ENCODE measurements at places on chromosomes 13 and 19. TPM values are rescaled to one million over a fixed set of nuclear protein-coding genes. Genes with fewer than 3 reads are reported as not detected.

DNA sequence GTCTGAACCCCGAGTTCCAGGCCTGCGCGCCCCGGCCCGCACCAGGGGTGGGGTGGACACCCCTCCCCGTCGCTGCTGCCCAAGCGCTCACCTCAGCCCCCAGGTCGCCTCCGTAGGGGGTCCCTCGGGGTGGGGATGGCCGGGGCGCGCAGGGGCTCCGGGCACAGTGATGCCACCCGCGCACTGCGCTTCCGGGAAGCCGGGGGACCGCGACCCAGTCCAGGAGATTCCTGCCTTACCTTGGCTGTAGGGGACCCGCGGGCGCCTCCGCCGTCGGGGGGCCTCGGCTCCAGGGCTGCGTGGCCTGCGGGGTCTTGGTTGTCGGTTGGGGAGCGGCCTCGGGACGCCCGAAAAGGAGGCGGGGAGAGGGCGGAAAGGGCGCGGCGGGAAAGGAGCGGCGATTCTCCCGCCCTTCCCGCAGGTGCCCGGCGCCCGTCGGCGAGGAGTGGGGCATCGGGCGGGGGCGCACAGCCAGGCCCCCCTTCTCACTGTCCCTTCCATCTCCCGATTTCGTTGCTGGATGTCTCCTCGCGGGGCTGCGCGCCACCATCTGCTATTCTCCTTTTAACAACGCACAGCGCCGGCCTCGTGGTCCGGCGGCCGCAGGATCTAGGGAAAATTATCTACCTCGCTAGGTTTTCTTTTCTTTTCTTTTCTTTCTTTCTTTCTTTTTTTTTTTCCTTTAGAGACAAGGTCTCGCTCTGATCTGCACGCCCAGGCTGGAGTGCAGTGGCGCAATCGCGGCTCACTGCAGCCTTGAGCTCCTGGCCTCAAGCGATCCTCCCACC is at the start of gene KEAP1:
TSS of gene KEAP1 (minus strand) at position 355 of the 788 bp plus-strand sequence. CDS start 3,323 bp downstream, outside the sequence.
- no peaks in the 10 kb centered on the region for H3K36me3 ChIP-seq
- peak within 1 kb of the TSS; percentile 91 for H3K4me3 ChIP-seq
- peaks cover 7% of the 10 kb centered on the region for H3K4me1 ChIP-seq
- no peaks in the 10 kb centered on the region for H3K27me3 ChIP-seq
- DNase-seq, result no peak
- H3K27ac ChIP-seq, result peak within 1 kb of the TSS; percentile 98

ZNF43 gene
- 11.8 TPM for total RNA-seq

GRCh38 chr13:95784161-95784899 is 107.4 kb downstream of the DNAJC3 start:
- H3K4me1 ChIP-seq, result peaks cover 17% of the 10 kb centered on the region
- H3K27me3 ChIP-seq, result no peaks in the 10 kb centered on the region
- peak overlapping the region; percentile 78 for H3K27ac ChIP-seq

DNA sequence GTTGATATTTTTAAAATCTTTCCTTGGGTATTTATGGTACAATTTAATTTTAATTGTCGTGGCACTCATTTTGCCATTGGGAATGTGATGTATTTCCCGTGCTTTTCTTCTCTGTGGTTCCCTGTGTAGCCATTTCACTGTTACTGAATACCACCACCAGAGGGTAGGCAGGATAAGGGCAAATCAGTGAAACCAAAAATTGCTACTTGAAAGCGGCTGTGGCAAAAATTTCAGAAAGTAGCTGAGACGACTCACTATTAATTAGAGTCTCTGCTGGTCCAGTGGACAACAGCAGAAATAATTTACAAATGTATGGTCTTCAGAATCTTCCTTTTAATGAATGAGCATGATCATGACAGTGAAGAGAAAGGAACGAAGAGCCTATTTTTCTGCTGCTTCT is 34.4 kb upstream of the MIR17HG start:
- H3K36me3 ChIP-seq, result no peaks in the 10 kb centered on the region
- no peak overlapping the region for H3K27ac ChIP-seq
- DNase-seq, result no peak
- H3K27me3 ChIP-seq, result no peaks in the 10 kb centered on the region

- no peak overlapping the region for H3K4me3 ChIP-seq
- no peak for DNase-seq
- no peak overlapping the region for H3K27ac ChIP-seq
- H3K36me3 ChIP-seq, result no peaks in the 10 kb centered on the region
- H3K27me3 ChIP-seq, result peaks cover 10% of the 10 kb centered on the region
Observed at GRCh38 chr19:4288091-4288777, 9.2 kb downstream of the SHD start.

GRCh38 chr13:112851107-112852038 is 117.6 kb upstream of the MCF2L start:
- peaks cover 3% of the 10 kb centered on the region for H3K4me1 ChIP-seq
- H3K27ac ChIP-seq, result no peak overlapping the region
- no peaks in the 10 kb centered on the region for H3K36me3 ChIP-seq
- DNase-seq, result no peak
- H3K27me3 ChIP-seq, result no peaks in the 10 kb centered on the region

DNA sequence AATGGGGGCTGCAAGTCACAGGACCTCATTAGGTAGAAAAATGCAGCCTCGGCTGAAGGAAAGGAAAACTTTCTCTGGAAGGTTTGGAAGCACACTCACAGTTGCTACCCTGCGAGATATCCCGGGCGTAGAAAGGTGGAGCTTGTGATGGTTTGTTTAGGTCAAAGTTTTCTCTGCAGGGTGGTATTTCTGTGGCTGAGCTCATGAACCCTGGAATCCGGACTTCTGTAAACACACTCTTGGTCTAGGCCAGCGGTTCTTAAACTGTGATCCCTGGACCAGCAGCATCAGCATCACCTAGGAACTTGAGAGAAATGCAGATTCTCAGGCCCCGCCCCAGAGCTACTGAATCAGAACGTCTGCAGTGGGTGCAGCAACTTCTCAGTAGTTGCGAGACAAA is 3.3 kb upstream of the SLC15A1 start:
- H3K27me3 ChIP-seq, result peaks cover 18% of the 10 kb centered on the region
- no peak overlapping the region for H3K27ac ChIP-seq
- no peak overlapping the region for H3K4me3 ChIP-seq
- no peaks in the 10 kb centered on the region for H3K36me3 ChIP-seq

GPC6 gene
- total RNA-seq, result 81.8 TPM

DNA sequence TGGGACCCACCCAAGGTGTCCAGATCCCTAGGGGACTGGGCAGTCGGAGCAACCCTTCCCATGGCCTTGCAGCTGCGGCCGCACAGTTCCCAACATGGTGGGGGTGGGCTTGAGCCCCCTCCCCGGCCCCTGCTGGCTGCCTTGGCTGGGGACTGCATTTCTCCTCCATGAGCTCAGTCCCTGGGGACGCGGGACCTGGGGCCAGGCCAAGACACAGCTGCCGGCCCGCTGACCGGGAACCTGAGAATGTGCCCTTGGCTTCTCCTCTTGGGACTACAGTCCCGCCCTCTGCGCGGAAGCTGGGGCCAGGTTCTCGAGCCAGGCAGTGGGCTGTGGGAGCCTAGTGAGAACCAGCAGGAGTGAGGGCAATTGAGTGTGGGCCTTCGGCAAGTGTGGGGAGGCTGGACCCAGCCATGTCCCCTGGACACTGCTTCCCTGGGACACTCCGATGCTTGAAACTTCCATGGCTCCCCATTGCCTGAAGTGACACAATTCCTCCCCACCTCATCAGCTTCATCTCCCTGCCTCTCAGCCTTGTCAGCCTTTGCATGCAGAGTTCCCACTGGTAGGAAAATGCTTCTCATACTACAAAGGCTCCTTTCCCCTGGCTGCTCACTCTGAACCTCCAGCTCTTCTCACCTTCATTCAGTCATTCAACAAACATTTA is 13.1 kb upstream of the NOTCH3 start:
- no peak overlapping the region for H3K4me3 ChIP-seq
- no peak overlapping the region for H3K27ac ChIP-seq
- no peak for DNase-seq

ZNF835 gene
- not detected for total RNA-seq

IGFL3 gene
- total RNA-seq, result 93.5 TPM

DNA sequence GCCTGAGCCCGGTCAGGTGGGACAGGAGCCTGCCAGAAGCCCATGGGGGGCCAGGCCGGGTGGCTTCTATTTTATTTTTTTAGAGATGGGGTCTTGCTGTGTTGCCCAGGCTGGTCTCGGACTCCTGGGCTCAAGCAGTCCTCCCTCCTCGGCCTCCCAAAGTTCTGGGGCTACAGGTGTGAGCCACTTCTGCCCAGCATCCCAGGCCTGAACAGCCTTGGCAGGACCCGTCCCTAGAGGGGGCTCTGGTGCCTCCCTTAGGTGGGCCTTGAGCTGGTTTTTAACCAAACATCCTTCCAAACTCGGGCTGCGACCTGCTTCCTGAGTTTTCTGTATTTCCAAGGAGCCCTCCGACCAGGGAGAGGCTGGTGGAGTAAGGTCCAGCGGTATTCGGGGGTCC is 10.5 kb downstream of the COMP start:
- no peak overlapping the region for H3K27ac ChIP-seq
- H3K27me3 ChIP-seq, result peaks cover 10% of the 10 kb centered on the region
- H3K4me1 ChIP-seq, result peaks cover 15% of the 10 kb centered on the region
- no peaks in the 10 kb centered on the region for H3K36me3 ChIP-seq
- DNase-seq, result no peak

RHPN2 gene
- 11.4 TPM for total RNA-seq

GRCh38 chr19:1828279-1829238 is 16.5 kb upstream of the ATP8B3 start:
- H3K27me3 ChIP-seq, result no peaks in the 10 kb centered on the region
- peaks cover 2% of the 10 kb centered on the region for H3K4me1 ChIP-seq
- no peak for DNase-seq
- no peak overlapping the region for H3K4me3 ChIP-seq
- no peak overlapping the region for H3K27ac ChIP-seq

PINLYP gene
- 0.96 TPM for total RNA-seq

GRCh38 chr19:17021328-17021727 is 5.3 kb downstream of the CPAMD8 start:
- no peak for DNase-seq
- H3K27me3 ChIP-seq, result peaks cover 18% of the 10 kb centered on the region
- no peaks in the 10 kb centered on the region for H3K4me1 ChIP-seq
- no peaks in the 10 kb centered on the region for H3K36me3 ChIP-seq
- no peak overlapping the region for H3K4me3 ChIP-seq

C1QTNF9B gene
- total RNA-seq, result not detected

SIGLEC12 gene
- total RNA-seq, result not detected

DNA sequence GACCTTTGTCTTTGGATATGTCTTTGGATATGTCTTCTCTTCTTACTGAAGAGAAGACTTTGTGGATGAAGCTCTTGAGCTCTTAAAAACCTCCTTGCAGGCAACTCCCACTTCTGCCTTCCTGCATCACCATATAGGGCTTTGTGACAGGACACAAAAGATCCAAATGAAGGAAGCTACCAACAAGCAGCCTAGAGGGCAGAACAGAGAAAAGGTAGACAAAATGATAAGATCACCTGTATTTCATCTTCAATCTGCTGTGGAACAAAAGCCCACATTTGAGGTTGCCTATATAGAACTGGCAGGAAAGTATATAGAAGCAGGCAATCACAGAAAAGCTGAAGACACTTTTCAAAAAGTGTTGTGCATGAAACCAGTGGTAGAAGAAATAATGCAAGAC is 42.5 kb downstream of the N4BP2L1 start:
- no peak for DNase-seq
- peaks cover 3% of the 10 kb centered on the region for H3K36me3 ChIP-seq
- no peak overlapping the region for H3K4me3 ChIP-seq

- DNase-seq, result peak; percentile 31
- H3K36me3 ChIP-seq, result peaks cover 4% of the 10 kb centered on the region
- no peak within 1 kb of the TSS for H3K27ac ChIP-seq
Observed at GRCh38 chr19:48393559-48394330, at the start of gene GRIN2D. GRIN2D (plus strand) TSS chr19:48393668; CDS start chr19:48398393, 4,725 bp downstream.

GRCh38 chr13:74977498-74977897 is 504.5 kb downstream of the TBC1D4 start:
- no peak for DNase-seq
- H3K36me3 ChIP-seq, result no peaks in the 10 kb centered on the region

ZNF749 gene
- total RNA-seq, result 16.2 TPM

DNA sequence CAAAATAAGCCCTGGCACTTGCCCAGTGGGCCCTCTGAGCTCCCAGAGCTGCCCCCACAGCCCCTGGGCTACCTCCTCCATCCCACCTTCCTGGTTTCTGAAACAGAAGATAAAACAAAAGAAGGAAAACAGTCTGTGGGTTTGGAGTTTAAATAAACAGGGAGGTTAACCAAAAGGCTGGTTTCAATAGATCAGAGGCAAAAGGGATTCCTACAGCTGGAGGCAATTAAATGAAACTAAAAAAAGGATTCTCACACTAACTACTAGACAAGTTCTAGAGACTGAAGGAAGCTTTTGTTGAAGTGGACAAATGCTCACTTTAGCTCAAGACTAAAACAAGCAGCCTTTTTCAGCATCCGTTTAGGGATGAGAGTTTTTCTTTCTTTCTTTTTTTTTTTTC is 569.8 kb downstream of the FGF9 start:
- H3K27me3 ChIP-seq, result no peaks in the 10 kb centered on the region
- H3K4me1 ChIP-seq, result no peaks in the 10 kb centered on the region
- H3K4me3 ChIP-seq, result no peak overlapping the region
- DNase-seq, result no peak
- H3K36me3 ChIP-seq, result no peaks in the 10 kb centered on the region

- peaks cover 10% of the 10 kb centered on the region for H3K4me1 ChIP-seq
- H3K27ac ChIP-seq, result peak overlapping the region; percentile 93
- peak overlapping the region; percentile 77 for H3K4me3 ChIP-seq
- no peak for DNase-seq
Observed at GRCh38 chr13:112588490-112589297, 741 bp upstream of the TUBGCP3 start.

FCAR gene
- total RNA-seq, result not detected

GRCh38 chr19:42052241-42052863 is 17.7 kb downstream of the GRIK5 start:
- no peak overlapping the region for H3K4me3 ChIP-seq
- DNase-seq, result no peak
- no peak overlapping the region for H3K27ac ChIP-seq
- H3K36me3 ChIP-seq, result no peaks in the 10 kb centered on the region

DNA sequence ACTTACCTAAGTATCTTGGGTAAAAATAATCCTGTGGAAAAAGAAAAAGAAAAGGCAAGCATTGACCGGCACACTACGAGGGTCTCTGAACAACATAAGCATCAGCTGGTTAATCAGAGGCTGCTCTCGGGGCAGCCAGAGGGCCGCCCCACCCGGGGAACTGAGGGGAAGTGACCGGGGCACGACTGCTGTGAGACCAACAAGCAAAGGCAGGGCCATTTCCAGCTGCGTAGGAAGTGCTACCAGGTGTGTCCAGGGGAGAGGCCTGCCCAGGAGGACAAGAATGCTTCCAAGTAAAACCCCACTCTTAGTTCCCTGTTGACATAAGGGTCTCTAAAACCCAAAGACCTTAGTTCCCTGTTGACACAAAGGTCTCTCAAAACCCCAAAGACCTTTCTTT is 15.9 kb downstream of the GAS6 start:
- no peak for DNase-seq
- H3K27ac ChIP-seq, result no peak overlapping the region
- no peak overlapping the region for H3K4me3 ChIP-seq
- peaks cover 18% of the 10 kb centered on the region for H3K4me1 ChIP-seq
- H3K27me3 ChIP-seq, result no peaks in the 10 kb centered on the region

GRCh38 chr13:44484562-44485138 is 91.5 kb downstream of the TSC22D1 start:
- H3K4me1 ChIP-seq, result no peaks in the 10 kb centered on the region
- DNase-seq, result no peak
- no peak overlapping the region for H3K27ac ChIP-seq
- no peaks in the 10 kb centered on the region for H3K27me3 ChIP-seq
- H3K4me3 ChIP-seq, result no peak overlapping the region

Measured in astrocyte (in vitro differentiated cells and primary cell).